ENCODE measurements at places on chromosomes 7 and 10.

- DNase-seq: no peak
Measured at GRCh38 chr10:30490289-30491000, 56.5 kb downstream of the MAP3K8 start.

DNA sequence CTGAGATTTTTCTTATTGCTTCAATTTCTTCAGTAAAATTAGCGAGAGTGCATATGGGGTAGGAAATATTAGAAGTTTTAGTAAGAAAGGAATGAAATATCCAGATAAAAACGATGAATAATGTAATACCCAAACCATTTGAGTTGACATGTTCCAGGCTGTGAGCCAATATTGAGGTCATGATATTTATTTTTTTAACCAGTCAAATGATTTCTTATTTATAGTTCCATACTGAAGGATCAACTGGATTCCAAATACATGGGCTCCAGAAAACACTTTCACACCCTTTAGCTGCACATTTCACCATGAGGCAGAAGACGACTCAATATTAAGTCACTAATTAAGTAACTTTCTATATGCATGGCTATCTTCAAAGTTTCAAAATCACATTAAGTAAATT, 312.5 kb downstream of the PPP1R3A start:
- no peak for DNase-seq

- no peak for DNase-seq
Measured at GRCh38 chr7:32163141-32163806, 93.1 kb upstream of the PDE1C start.

DNA sequence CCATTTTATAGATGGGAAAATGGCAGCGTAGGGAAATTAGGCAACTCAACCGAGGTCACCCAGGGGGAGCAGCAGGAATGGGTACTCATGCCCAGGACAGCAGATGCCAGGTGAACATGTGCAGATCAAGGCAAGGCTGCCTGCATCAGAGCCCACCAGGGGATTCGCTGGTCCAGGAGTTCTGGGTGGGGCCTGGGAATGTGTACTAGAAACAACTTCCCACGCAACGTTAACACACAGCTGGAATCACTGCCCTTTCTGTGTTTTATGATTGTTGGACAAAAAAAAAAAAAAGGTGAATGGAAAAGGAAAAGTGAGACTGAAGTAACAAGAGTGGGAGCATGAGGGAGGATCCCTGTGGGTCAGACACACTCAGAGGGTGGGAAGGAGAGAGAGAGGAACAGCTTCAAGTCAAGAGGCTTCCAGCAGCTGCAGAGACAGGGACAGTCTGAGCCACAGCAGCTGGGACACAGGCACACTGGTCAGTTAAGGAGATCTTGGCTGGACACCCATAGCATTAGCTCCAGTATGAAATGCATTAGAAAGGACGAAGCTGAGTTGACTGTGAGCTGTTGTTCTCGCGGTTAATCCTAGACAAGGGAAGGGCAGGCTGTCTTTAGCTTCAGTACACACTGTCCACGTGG, 187.9 kb upstream of the INHBA start:
- DNase-seq: no peak

DNA sequence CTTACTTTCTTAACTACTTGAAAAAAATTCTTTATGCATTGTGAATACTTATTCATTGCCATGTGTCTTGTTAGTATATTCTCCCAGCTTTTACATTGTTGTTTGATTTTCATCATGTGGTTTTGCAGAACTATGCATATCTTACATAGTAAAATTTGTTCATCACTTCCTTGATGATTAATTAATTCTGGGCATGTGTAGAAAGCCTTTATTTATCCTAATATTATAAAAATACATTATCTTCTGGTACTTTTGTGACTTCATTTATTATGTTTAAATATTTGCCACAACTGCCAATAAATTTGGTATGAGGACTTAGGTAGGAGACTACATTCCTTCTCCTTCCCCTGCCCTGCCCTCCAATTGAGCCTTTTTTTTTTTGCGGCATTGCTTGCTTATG, 166.0 kb upstream of the ZNF32 start:
- no peak for DNase-seq

- DNase-seq: no peak
Measured at GRCh38 chr10:78255796-78256638, 222.4 kb downstream of the RPS24 start.

DNA sequence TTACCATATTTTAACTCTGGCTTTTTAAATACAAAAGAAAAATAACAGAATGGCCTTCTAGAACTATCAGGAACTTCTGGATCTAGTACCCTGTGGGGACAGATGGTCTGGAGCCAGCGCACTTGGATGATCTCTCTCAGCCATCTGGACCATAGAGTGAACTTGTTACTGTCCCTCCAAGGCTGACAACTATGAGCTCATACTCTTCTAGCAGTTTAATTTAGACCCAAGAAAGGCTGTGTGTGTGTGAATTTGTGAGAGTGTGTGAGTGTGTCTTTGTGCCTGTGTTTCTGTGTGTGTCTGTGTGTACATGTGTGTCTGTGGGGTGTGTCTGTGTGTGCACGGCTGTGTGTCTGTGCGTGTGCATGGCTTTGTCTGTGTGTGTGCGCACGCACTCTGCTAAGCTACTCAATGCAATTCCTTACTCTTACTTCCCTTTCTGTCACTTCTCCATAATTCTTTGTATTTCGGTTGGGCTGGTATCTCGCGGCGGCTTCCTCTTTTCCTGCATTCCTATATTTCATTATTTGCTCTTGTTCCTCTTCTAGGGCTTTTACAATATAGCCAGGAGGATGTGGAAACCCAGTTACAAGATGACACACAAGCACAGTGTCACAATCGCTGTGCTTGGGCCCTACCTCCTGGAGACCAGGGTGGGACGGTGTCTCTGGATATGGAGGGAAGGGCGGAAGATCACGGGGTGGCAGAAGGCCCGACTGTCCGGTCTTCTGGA, 51.9 kb downstream of the IKZF1 start:
- DNase-seq: no peak

- DNase-seq: no peak
Measured at GRCh38 chr7:151518105-151518946, 1.4 kb downstream of the RHEB start.

- DNase-seq: no peak
Measured at GRCh38 chr7:585229-585711, 65.6 kb upstream of the PDGFA start.

GRCh38 chr10:61837755-61838171, 63.7 kb upstream of the ARID5B start:
- DNase-seq: no peak

- no peak for DNase-seq
Measured at GRCh38 chr10:124737221-124737620, 7.0 kb downstream of the FAM53B start.

- DNase-seq: no peak
Measured at GRCh38 chr10:122515588-122516231, 44.8 kb upstream of the DMBT1 start.

DNA sequence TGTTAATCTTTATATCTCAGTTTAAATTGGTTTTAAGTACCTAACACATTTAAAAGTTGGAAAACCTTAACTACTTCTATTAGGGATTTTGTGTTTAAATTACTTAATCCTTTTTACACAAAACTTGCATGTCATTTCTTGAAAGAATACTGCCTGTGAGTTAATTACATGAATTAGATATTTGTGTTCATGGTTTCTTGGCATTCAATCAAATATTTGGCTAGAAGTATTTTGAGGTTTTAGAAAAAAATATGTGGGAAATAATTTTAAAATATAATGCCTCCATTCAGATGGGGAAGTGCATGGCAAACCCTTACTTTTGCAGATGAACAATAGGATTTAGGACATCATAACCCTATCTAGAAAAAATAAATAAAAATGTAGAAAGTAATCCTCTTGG, 186.5 kb upstream of the SEMA3E start:
- DNase-seq: peak; percentile 20

DNA sequence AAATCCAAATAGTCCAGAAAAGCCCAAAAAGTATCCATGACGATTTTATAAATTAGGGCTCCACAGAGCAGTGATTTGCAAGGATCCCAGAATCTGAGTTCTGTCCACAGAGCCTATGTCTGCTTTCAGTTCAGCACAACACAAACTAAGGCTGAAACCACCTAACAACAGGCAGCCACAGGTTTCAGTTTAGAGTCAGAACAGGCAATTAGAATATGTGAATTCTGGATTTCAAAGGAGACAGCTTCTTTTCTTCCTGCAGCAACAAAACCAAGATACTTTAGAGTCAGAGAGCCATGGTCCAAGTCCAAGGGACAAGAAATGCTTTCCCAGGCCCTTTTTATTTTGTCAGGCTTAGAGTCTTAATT, 23.6 kb downstream of the IFIT3 start:
- DNase-seq: no peak

DNA sequence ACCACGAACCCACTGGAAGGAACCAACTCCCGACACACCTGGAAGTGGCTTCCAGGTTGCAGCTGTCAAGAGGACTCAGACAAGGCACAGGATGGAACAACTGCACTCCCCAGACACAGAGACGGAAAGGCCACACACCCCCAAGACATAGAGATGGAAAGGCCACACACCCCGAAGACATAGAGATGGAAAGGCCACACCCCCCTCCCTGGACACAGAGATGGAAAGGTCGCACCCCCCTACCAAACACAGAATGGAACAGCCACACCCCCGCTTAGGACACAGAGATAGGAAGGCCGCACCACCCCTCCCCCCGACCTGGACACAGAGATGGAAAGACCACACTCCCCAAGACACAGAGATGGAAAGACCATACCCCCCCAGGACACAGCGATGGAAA, 7.6 kb downstream of the ZNF511 start:
- DNase-seq: no peak

GRCh38 chr7:138030679-138031351, 28.9 kb upstream of the CREB3L2 start:
- DNase-seq: no peak

DNA sequence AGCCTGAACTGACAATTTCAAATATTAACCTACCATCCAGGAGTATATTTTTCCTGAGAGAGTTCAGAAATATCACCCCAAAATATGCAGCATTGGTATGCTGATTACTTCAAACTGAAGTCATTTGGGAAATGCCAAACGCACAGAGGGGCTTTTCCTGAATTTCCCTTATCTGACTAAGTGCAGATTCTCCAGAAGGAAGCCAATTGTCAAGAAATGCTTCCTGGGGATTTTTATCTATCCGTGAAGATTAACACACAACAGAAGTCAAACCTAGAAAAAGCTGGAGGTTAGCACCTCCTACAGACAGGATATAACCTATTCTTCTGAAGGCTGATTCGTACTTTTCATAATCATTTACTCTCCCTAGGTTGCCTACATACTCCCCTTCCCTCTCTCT, 91.0 kb downstream of the AKR1D1 start:
- no peak for DNase-seq

GRCh38 chr7:16271990-16272665, 149.2 kb downstream of the CRPPA start:
- DNase-seq: no peak

DNA sequence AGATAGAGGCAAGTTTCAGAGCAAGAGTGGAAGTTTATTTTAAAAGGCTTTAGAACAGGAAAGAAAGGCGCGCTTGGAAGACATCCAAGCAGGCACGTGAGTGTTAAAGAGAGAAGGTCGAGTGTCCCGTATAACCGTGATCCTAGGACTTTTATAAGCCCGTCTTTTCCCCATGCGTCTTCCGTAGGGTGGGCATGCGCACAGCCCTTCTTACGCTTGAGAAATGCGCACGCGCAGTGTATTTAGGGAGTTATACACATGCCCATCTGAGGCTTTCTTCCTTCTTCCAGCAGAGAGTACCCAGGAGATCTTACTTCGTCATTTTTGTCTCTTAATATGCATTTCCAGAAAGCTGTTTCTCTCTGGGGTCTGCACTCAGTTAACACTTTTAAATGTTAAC, 52.4 kb downstream of the CALD1 start:
- no peak for DNase-seq

- no peak for DNase-seq
Measured at GRCh38 chr7:47342296-47343060, 239.4 kb downstream of the TNS3 start.

- DNase-seq: no peak
Measured at GRCh38 chr7:2205036-2205780, 27.5 kb downstream of the MAD1L1 start.

- DNase-seq: peak; percentile 50
Measured at GRCh38 chr7:108114117-108114841, 15.9 kb downstream of the LAMB4 start.

GRCh38 chr10:27744802-27745731, 552 bp downstream of the MKX start:
- no peak for DNase-seq

GRCh38 chr7:142787034-142787768, 16.4 kb downstream of the PRSS2 start:
- no peak for DNase-seq

DNA sequence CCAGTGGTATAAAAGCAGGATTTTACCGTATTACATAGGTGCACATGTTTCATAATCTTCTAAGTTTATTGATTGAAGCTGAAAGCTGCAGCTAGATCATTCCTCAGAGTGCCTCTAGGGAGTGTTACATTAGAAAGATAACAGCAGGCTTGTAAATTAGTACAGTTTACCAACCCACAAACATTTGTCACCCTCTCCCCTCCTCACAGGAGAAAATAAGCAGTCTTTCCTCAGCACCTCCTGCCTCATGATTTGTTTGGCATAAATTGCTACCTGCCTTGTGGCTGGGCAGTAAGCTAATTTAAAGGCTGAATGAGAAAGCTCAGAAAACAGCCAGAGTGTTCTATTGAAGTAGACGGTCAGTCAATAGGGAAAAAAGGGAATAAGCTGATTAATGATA, 74.2 kb downstream of the NXPH1 start:
- no peak for DNase-seq

- DNase-seq: no peak
Measured at GRCh38 chr10:2964632-2965296, 102.6 kb upstream of the PFKP start.

GRCh38 chr7:24970676-24971075, 9.3 kb downstream of the OSBPL3 start:
- no peak for DNase-seq

DNA sequence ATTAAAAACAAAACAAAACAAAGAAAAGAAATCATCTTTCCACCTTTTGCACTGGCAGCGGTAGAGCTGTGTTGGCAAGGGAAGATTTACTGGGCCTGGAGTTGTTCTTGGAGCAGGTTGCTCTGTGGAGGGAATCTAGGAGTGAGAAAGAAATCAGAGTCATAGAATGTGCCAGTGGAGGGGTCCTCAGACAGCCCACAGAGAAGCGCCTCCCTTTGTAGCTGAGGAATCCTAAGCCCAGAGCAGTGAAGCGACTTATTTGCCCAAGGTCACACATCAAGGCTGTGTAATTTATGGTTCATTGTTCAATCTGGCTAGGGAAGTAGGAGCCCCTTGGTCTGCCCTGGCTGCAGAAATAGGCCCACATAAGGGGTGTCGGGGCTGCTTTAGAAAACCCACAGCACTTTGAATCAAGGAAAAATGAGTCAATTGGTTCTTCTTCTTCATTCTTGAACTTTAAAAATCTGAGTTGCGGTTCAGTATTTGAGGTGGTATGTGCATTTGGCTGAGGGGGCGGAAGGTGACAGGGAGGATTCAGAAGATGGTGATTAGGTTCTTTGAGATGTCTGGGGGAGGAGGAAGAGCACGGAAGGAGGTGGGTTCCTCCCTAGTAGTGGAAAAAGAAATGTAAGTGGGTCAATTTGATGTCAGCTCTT, 253.7 kb downstream of the PTEN start:
- no peak for DNase-seq

Measured in NCI-H1105 (cell line).